HFF-Myc (cell line): ENCODE measurements at places on chromosomes 6 and 20.

GRCh38 chr20:47332381-47333206, 23.9 kb downstream of the ZMYND8 start:
- no peak for DNase-seq

- no peak for DNase-seq
Observed at GRCh38 chr6:128266946-128267345, 253.5 kb downstream of the PTPRK start.

DNA sequence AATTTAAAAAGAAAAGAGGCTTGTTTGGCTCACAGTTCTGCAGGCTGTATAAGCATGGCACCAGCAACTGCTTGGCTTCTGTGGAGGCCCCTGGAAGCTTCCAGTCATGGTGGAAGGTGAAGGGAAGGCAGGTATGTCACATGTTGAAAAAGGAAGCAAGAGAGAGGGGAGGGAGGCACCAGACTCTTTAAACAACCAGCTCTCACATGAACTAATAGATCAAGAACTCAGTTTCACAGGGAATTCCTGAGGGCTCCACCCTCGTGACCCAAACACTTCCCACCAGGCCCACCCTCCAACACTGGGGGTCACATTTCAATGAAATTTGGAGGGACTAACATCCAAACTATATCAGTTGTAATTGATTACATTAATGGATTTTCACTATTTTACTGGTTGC, 127.9 kb upstream of the MLIP start:
- DNase-seq: no peak

GRCh38 chr6:76779068-76779467, 684.2 kb downstream of the HTR1B start:
- DNase-seq: no peak

GRCh38 chr6:154304191-154304590, 52.4 kb downstream of the IPCEF1 start:
- DNase-seq: no peak

DNA sequence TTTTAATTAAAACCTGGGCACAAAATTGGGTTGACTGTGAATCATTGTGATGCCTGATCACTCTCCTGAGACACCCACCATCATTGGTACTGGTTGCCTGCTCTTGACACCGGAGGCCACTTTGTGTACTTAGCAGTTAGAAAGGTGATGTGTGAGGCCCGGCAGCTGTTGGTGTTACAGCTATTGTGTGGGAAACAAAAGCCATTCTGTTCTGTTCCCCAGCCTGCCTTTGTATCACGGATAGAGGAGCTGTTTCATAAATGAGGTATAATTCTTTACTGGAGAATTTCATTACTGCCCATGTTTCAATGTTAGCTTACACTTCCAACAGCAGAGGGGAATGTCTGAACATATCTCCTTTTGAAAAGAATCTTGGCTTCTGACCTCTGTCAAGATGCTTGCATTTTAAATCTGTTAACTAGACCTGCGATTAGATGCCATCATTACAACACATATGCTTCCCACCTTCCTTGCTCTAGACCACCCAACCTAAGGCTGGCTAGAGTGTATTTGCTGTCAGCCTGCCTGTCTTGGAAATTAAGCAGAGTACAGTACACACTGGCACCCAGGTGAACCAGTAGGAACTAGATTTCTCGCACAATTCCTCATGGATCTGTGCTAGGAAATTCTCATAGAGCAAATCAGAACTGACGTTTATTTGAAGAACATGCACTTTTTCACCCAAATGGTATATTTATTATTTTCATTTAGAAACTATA, 142.4 kb upstream of the INSM1 start:
- DNase-seq: no peak

GRCh38 chr20:47231382-47232039, 125.0 kb downstream of the ZMYND8 start:
- no peak for DNase-seq

- DNase-seq: no peak
Observed at GRCh38 chr6:119348748-119349360, 707 bp downstream of the MAN1A1 start.

- DNase-seq: no peak
Observed at GRCh38 chr6:22250486-22250885, 46.4 kb downstream of the PRL start.

- DNase-seq: no peak
Observed at GRCh38 chr20:52230409-52230808, 38.8 kb upstream of the ZFP64 start.

DNA sequence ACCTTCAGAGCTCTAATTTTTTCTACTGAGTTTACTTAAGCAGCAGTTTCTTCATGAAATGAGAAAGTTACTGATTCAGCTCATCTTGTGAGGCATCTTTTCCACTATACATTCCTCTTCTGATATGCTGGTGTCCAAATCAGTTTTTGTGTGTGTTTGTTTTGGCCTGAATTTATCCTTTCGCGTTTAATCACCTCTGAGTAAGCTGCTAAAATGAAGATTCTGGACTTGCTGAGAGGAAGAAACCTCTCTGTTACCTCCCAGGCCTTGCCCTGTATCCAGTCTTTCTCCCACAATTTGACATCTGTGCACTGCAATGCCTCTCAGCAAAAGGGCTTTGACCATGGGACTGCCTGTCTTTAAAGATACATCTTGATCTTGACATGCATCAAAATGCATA, 536.2 kb upstream of the NRSN1 start:
- no peak for DNase-seq

DNA sequence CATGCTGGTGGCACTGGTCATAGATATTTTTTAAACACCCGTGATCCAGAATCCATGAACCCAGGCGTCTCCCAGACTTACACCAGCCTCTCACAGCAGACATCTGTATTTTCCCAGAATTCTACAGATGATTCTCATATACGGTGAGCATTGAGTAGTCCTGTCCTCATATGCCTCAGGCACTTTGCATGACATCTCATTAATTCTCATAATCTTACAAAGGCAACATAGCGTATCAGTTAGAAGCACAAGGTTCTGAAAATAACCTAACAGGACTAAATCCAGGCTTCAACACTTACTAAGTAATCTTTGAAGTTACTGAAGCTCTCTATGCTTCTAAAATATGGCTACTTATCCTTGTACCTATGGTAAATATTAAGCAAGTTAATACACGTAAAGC, 8.9 kb downstream of the NDUFAF4 start:
- DNase-seq: no peak

- DNase-seq: no peak
Observed at GRCh38 chr6:18329776-18330175, 57.4 kb upstream of the RNF144B start.

DNA sequence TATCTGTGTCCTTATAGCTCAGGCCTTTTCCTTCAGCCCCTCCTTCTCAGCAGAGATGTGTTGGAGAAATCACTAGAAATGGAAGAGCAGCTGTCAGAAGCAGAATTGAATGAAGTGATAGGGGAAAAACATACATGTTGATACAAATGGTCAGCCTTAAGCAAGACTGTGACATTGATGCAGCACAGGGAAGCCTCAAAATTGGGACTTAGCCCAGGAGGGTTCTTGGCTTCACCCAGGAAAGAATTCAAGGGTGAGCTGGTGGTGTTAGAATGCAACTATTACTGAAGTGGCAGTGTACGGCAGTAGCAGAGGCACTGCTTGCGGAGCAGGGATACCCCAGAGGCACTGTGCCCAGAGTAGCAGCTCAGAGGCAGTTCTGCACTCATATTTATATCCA, 8.0 kb upstream of the KIF16B start:
- DNase-seq: no peak

DNA sequence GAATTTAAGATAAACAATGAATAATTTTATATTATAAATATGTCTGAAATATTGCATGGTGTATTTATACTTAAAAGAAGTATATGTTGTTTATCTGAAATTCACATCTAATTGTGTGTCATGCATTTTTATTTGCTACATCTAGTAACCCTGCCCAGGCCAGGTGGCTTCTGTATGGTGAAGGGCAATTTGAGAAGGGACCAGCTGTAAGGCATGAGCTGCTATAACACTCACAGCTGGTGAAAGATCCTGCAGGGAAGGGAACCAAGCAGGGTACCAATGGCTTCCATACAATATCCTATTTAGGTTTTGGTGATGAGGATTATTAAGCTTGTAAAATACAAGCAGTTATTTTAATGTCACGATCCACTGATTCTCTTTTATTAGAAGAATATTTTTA, 921.8 kb upstream of the GJE1 start:
- no peak for DNase-seq

- DNase-seq: no peak
Observed at GRCh38 chr6:73768558-73768957, 72.6 kb downstream of the CD109 start.

GRCh38 chr20:48189181-48189580, 403.9 kb upstream of the SULF2 start:
- no peak for DNase-seq

- DNase-seq: no peak
Observed at GRCh38 chr20:34984756-34985261, 29.1 kb downstream of the MYH7B start.

DNA sequence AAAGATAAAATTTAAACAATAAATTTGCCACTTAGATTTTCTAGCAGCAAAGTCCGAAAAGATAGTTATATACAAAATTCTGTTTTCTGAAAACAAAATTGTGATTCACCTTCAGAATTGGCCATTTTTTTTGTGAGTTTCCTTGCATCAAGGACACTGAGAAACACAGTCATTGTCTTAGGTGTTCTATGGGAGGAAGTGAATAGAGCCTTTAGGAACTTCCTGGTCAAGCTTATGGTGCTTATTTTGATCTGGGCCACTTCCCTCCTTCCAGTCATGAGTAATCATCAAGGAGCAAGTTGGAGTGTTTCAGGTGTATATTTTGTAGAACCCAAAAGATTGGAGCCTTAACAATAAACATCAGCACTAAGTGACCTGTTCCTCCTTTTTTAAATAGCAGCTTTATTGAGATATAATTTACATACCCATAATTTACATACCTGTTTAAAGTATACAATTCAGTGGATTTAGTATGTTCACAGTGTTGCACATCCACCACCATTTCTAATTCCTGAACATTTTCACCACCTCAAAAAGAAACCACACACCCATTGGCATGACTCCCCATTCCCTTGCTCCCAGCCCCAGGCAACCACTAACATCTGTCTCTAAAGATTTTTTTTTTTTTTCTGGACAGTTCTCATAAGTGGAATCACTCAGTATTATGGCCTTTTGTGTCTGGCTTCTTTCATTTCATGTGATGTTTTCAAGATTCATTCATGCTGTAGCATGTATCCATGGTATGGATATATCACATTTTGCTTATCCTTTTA, 17.6 kb downstream of the TMEM74B start:
- DNase-seq: no peak

GRCh38 chr6:155270561-155271091, 6.8 kb downstream of the CLDN20 start:
- DNase-seq: no peak

GRCh38 chr6:52077961-52078625, 9.3 kb downstream of the PKHD1 start:
- DNase-seq: no peak

GRCh38 chr6:140003217-140003616, 628.8 kb upstream of the CITED2 start:
- no peak for DNase-seq

DNA sequence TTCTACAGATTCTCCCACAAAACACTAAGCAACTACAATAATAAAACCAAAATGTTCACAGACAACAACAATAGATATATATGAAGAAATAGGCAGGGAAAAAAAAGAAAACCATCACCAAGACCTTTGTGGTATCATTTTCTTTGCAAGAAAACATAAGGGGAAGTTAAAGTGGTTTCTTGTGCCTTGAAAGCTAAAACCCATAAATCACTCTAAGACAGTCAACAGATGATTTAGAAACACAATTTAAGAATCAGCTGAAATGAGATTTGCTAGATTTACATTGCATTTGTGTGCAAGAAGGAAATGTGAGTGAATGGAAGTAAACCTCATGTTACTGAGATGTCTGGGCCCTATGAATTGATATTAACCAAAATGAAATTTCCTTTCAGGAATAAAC, 1265.4 kb upstream of the GJE1 start:
- no peak for DNase-seq

DNA sequence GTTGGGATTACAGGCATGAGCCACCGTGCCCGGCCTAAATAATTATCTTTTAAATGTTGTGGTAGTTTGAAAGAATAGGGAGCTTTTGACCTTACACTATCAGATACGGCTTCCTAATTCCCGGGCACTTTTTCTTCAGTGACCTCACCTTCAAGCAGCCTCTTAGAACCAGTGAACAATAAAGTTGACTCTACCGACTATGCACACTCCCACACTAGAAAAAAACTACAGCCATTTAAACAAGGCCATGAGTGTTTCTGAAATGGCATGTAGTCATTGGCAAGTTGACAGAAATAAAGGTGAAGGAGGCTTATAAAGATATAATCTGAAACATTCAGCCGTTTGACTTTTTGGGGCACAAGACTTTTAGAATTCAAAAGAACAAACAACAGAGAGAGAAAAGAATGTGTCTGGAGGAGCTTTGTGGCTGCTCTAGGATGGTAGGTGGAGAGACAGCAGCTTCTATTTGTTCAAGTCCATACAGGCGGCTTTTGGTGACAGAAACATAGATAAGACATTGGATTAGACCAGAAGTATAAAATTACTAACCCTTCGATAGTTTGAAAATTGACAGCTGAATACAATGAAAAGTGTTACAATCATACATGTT, 75.2 kb downstream of the GJA1 start:
- DNase-seq: no peak

- no peak for DNase-seq
Observed at GRCh38 chr6:4620284-4621151, 155.7 kb upstream of the CDYL start.

DNA sequence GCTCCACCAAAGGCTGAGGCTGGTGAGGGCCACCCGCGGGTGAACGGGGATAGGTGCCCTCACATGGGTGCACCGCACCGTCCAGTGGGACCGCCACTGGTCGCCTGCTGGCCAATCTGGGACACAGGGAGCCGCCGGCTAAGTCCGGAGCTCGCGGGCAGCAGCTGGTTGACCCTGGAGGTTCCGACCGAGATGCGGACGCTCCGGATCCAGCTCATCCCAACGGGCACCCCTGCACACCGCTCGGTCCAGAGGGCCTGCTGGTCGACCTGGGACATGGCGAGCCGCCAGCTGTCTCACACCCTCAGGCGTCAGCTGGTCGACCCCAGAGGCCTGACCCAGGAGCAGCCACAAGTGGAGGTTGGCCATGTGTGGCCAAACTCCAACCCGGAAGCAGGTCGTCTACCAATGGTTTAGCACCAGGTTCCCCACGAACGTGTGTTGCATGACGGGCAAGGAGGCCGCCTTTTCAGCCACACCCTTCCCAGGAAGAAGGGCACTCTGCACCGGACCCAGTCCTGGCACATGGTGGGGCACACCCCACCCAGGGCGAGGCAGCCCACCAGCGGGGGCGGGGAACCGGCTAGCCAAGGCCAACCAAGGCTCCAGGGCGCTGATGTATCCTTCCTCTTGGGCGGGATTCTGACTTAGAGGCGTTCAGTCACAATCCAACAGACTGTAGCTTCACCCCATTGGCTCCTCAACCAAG, 746.0 kb upstream of the DEFB115 start:
- DNase-seq: no peak
